ENCODE measurements at places on chromosomes 5 and 9. TPM values are rescaled to one million over a fixed set of nuclear protein-coding genes. Genes with fewer than 3 reads are reported as not detected.

ALDH1A1 gene
- total RNA-seq: not detected

TMEM252 gene
- not detected for total RNA-seq

- peak; percentile 96 for DNase-seq
Measured at GRCh38 chr9:19048966-19049916, at the start of gene RRAGA. TSS of gene RRAGA (plus strand) at chr9:19049427. CDS start at chr9:19049660, 233 bp downstream.

DNA sequence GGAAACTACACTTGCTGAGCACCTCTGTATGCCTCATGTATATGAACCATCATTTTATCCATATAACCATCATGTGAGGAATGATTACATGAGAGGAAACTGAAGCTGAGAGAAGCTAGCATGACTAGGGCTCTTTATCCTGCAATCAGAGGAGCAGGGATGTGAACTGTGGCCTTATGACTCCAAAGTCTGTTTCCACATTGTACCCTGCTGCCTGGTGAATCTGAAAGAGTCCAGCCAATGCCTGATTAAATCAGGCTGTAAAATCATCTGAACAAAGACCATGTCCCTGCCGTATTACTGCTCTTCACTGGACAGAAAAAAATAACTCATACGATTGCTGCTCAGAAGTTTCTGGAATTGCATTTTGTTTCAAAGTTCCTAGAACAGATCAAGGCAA, 67.0 kb downstream of the LPAR1 start:
- DNase-seq: no peak

- DNase-seq: no peak
Measured at GRCh38 chr5:63249960-63250359, 671.3 kb downstream of the LRRC70 start.

All from glutamatergic neuron (in vitro differentiated cells).